Cardiac muscle cell (in vitro differentiated cells and primary cell): ENCODE measurements at places on chromosomes 16 and 17. TPM values are rescaled to one million over a fixed set of nuclear protein-coding genes. Genes with fewer than 3 reads are reported as not detected.

The C17orf107 gene
- total RNA-seq, result 1.7 and 7.4 TPM in 2 replicates

The TAT gene
- total RNA-seq, result not detected in 2 replicates

The ZFHX3 gene
- 6.6 and 12.2 TPM in 2 replicates for total RNA-seq

The RAB26 gene
- total RNA-seq, result 5.0 and 6.5 TPM in 2 replicates

The BANP gene
- total RNA-seq, result 24.6 and 26.7 TPM in 2 replicates

The CSH2 gene
- not detected in 2 replicates for total RNA-seq

The NFAT5 gene
- total RNA-seq, result 10.6 and 15.9 TPM in 2 replicates

The SLC39A11 gene
- total RNA-seq, result 10.8 and 11.7 TPM in 2 replicates

The CLDN9 gene
- total RNA-seq, result 3.2 and 6.3 TPM in 2 replicates

The CTRB2 gene
- total RNA-seq, result 0.63 TPM in 1 of 2 replicates, not detected in the other

The GRIN2C gene
- total RNA-seq, result 0.95 and 6.1 TPM in 2 replicates

The PPY gene
- not detected in 2 replicates for total RNA-seq

The FNDC8 gene
- total RNA-seq, result not detected in 2 replicates

DNA sequence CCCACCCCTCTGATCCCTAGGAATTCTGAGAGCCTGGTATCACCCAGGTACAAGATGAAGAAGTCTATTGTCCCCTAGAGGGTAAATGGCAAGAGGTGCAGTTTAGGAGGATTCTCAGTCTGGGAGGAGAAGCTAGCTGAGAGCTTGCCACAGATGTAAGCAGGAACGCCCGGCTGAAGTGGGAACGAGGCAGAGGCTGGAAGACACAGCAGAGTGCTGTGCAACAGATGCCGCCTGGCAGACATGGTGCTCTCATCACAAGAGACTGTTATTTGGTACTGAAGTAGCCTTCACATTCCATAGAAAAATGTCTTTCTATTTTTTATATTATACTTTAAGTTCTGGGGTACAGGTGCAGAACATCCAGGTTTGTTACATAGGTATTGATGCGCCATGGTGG, 20.3 kb upstream of the KRT20 start:
- DNase-seq, result no peak

DNA sequence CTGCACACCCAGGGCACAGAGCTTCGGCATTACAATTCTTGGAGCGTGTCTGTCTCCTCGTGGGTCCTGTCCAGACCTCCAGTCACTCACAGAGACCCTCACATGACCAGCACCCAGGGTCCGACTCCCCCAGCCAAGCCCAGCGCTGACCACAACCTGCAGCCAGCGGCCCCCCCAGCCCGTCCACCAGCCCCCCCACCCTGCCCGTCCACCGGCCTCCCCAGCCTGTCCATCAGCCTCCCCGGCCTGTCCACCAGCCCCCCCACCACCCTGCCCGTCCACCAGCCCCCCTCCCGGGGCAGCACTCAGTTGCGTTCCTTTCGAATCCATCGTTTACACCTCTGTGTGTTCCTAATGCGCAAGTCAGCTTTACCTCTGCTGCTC, 5.8 kb downstream of the SECTM1 start:
- DNase-seq, result no peak

- DNase-seq, result no peak
These were observed 1.1 kb upstream of the ALOX12 start for GRCh38 chr17:6994666-6995256.

- DNase-seq, result no peak
These were observed 210.0 kb downstream of the MAP2K4 start for GRCh38 chr17:12230481-12231354.

- no peak for DNase-seq
These were observed at the start of gene SLC47A2 for GRCh38 chr17:19716108-19717030. TSS of gene SLC47A2 (minus strand) at chr17:19716584. CDS start at chr17:19716555, 29 bp downstream.

- no peak for DNase-seq
These were observed 7.6 kb upstream of the CMTR2 start for GRCh38 chr16:71296584-71297340.

DNA sequence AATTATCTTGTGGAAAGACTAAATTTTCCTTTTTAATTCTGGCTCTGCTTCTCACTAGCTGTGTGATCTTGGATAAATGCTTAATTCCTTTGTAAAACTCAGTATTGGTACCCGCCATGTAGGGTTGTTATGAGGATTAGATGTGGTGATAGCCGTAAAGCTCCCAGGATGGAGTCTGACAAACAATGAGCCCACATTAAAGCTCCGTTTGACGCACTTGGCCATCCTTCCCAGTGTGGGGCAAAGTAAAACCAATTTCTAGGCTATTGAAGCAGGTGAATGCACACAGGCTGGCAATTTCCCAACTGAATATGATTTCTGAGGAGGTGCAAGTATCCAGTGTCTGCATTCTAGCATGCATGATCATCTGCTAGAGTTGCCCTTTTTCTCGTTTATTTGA, 123.6 kb downstream of the MRTFB start:
- no peak for DNase-seq

GRCh38 chr16:50430076-50430475, 61.3 kb upstream of the BRD7 start:
- DNase-seq, result no peak

GRCh38 chr17:65604070-65604469, 42.6 kb upstream of the AXIN2 start:
- no peak for DNase-seq

GRCh38 chr16:13780406-13781168, 139.4 kb upstream of the ERCC4 start:
- no peak for DNase-seq

DNA sequence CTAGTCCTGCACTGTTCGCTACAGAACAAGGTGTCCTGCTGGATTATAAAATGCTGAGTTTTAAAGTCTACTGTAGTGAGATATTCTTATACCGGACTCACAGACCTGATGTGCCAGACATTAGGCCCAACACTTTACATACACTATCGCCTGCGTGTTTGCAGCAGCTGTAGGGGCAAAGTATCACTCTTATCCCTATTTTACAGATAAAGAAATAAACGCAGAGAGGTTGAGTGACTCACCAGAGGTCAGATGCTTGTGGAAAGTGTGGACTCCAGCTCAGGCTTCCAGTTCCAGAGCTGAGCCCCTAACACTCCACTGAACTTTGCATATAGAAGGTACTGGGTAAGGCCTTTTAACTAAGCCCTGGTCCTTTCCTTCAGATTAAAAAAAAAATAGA, 47.4 kb downstream of the PLXDC1 start:
- no peak for DNase-seq

DNA sequence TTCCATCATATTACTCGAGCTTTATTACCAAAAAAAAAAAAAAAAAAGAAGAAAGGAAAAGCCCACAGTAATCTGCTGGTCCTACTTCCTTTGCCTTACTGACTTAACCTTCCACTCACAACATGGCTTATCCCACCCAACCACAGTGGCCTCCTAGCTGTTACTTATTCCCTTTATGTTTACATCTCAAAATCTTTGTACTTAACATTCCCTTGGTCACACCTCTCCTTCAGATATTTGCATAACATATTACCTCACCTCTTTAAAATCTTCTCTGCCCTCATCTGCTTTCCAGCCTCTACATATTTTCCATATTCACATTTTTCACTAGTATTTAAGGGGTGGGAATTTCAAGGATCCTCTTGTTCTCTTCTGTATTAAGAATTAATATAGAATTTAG, 327.0 kb upstream of the TBX2 start:
- DNase-seq, result no peak

- no peak for DNase-seq
These were observed 62.4 kb upstream of the PLCG2 start for GRCh38 chr16:81716478-81717225.

DNA sequence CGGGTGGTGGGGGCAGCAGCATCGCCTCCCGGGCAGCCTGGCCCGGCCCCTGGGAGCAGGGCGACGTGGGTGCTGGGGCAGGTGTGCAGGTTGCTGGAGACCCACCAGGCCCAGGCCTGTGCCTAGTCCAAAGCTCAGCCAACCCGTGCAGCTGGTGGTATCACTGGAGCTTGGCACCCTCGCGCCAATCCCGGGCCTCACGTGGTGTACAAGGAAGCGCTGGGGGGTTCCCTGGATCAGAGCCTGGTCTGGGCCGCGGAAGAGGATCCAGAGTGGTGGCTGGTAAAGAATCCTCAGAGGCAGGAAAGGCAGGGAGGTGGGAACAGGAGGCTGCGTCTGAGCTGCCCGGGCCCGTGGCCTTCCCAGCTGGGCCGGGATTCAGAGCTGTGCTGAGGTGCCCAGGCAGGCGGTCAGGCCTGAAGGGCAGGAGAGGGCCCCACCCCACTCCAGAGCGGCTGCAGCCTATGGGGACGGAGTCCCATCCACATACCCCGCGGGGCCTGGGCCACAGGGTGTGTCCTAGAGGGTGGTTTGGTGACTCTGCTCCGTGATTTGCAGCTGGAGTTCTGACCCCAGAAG, 36.2 kb downstream of the ZFPM1 start:
- DNase-seq, result no peak

- no peak for DNase-seq
These were observed 2.8 kb downstream of the CAPN15 start for GRCh38 chr16:530111-530817.

- DNase-seq, result no peak
These were observed 4.4 kb downstream of the TBX6 start for GRCh38 chr16:30087181-30087898.

DNA sequence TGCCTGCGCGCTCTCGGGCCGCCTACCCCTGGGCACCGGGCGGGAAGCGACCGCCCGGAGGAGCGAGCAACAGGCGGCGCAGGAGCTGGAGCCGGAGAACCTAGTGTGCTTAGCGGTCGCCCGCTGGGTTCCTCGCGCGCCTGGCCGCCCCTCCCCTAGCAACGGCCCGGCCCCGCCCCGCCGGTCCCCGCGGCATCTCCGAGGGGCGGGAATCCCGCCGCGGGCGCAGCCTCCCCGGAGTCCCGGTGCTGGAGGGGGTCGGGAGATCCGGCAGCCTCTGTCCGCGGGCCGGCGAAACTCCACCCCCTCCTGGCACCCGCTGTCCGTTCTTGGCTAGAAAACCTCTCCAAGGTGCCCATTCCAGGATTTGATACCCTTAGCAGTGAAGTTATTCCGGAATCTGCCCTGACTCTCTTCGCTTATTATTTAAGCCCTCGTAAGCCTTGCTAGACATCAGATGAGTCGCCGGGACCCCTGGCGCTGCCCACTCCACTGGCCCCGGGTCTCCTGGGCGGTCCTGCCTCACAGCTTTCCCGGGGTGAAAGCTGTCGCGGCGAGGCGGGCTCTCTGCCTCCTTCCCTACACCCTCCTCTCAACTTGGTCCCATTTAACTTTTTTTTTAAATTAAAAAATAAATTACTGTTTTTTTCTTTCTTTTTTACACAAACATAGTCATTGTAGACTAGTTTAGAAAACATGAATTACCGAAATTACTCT, at the start of gene RPRML:
Gene RPRML (minus strand): TSS at position 107 of the 717 bp plus-strand sequence. CDS start 246 bp downstream, outside the sequence.
- peak; percentile 61 for DNase-seq

DNA sequence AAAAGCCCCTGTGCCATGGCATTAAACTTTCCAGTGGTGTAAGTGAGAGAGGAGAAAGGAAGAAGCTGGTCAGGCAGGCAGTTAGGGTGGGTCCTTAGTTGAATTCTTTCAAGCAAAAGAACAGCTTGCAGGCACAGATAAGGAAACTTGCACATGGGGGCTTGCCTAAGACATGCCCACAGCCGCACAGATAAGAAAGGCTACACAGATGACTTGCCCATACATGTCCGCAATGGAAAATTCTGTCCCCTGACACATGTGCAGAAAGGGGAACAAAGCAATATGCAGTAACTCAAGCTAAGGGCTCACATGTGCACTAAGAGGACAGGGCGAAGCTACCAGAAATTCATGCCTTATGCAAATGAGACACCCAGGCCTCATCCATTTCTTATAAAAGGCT, 69.9 kb downstream of the GSG1L start:
- DNase-seq, result no peak

DNA sequence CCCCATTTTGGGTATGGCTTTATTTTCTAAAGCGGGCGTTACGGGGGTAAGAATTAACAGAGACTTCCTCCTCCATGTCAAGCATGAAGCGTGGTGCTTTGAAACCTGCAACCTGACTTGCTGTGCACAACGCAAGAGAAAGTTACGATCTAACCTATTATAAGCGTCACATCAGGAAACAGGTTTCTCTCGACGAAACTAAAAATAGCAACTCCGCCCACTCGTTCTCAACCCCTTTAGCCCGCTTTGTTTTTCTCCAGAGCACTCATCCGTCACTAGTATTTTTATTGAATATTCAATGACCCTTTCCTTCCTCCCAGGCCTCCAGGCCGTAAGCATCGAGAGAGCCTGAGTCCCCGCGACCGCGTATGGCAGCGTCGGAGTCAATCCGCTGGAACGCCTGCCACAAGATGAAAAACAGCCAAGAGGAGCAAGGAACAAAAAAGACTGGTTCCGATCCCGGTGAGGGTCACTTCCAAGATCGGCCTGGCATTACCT, 555 bp downstream of the NUP88 start:
- peak; percentile 48 for DNase-seq

GRCh38 chr16:8935989-8936388, 27.7 kb downstream of the USP7 start:
- DNase-seq, result peak; percentile 10

- no peak for DNase-seq
These were observed 2.4 kb downstream of the USH1G start for GRCh38 chr17:74920642-74921025.

DNA sequence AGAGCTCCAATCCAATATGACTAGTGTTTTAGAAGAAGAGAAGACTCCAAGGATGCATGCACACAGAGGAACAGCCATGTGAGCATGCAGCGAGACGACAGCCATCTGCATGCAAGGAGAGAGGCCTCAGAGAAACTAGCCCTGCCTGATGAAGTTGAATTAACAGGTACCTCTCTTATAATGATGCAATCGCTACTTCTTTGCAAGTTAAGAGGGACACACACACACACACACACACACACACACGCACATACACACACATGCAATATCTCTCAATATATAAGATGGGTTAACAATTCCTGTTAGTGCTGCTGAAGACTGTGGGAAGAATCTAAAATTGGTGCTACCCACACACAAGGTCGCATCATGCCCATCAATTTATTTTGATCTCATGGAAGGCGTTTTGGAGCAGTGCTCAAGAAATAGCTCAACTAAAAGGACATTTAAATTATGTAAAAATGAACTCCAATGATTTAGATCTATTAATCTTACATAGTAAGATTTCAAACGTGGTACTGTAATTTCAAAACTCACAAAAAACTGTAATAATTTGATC, 7.0 kb upstream of the GINS3 start:
- no peak for DNase-seq

DNA sequence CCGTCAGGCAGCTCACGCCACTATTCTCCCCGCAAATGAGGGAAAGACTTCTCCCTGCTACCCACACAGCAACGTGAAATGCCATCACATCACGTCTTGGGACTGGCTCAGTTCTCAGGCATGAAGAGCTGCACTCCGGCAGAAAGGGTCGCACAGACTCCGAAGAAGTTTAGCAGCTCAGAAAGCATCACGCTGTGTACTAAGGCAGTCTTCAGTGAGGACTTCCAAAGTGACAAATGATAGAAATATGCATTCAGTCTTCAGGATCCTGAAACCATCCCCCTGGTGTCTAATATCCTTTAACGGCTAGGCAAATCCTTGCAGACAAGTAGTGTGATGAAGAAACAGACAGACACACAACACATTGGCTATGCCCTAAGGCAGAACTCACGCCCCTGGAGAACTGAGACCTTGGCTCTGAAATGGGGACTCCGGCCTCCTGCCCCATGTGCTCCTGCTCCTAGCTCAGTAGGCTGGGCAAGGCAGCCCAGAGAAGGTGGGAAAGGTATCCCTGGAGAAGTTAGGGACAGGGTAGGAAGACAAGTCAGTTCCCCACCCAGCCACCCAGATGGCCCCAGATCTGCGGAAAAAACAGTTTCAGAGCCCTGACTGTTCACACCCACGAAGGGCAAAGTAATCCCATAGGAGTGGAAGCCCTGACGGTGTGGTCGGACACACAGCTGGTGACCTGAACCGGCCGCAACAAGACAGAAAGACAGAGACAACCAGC, 1.6 kb downstream of the XYLT1 start:
- peak; percentile 25 for DNase-seq
